ENCODE measurements at places on chromosomes 6 and 20.

- DNase-seq = no peak
Measured at GRCh38 chr20:34834459-34834893, 9.0 kb upstream of the NCOA6 start.

DNA sequence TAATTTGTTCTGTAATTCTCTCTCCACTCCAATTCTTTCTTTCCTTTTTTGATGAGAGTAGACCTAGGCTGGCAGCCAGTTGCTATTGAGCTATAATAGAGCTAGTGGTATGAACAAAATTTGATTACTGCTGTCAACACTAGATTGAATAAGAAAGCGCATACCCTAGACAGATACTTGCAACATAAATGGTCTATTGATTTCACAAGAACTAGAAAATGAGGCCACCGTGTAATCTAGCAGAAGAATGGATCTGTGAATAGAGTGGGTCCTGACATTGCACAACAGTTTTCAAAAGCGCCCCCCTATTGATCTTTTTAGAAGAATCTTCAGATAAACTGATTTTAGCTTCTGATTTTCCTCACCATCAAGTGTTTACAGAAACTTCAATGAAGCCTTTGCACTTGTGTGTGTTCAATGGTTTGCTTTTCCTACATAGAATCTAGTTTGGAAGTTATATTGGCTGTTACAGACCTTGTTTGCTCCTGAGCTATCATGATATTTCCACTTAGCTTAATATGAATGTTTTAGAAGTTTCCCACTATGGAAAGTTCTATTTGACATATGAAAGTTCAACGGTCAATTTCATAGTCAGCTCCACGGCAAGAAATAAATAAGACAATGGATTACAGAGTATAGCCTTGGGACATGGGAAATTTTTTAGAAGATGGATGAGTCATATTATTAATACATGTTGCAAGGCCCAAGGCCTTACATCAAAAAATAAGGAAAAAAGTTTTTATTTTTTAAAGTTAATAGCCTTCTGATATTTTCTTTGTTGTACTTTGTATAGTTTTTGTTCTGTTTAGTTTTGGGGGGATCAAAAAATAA, 55.6 kb downstream of the UTRN start:
- no peak for DNase-seq

GRCh38 chr20:62069741-62070216, 4.1 kb upstream of the TAF4 start:
- DNase-seq = no peak

- DNase-seq = no peak
Measured at GRCh38 chr6:1229808-1230207, 82.1 kb upstream of the FOXQ1 start.
